Sigmoid colon (tissue), 7 donors: ENCODE measurements at places on chromosomes 7 and 10. TPM values are rescaled to one million over a fixed set of nuclear protein-coding genes. Genes with fewer than 3 reads are reported as not detected.

- no peak for DNase-seq
These were observed 130.7 kb downstream of the ADRA2A start for GRCh38 chr10:111207500-111207899.

DNA sequence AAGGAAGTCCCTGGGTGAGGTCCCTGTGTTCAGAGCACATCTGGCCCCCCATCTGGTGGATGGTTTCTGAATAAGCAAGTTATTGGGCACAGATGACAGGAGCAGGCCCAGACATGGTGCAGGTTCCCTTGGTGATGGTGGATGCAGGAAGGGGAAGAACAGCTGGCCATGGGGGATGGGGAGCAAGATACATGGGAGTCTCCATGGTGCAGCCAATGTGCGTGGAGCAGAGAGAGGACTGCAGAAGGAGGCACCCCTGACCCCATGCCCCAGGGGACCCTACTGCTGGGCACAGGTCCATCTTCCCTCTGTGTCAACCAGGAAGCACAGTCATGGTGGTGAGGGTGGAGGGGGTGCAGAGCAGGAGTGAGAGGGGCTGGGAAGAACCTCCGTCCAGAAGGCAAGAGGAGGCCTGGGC is 43.8 kb upstream of the RABGEF1 start:
- DNase-seq, result no peak

- no peak for DNase-seq
These were observed 35.0 kb downstream of the TAF3 start for GRCh38 chr10:7853226-7853842.

- DNase-seq, result no peak
These were observed 321.4 kb downstream of the CDK14 start for GRCh38 chr7:90917539-90917938.

- no peak for DNase-seq
These were observed 345.6 kb downstream of the MDFIC start for GRCh38 chr7:115267503-115267902.

- no peak for DNase-seq
These were observed 22.4 kb downstream of the DNAJC12 start for GRCh38 chr10:67815571-67816059.

- no peak for DNase-seq
These were observed 176.4 kb downstream of the AHR start for GRCh38 chr7:17474724-17475344.

DNA sequence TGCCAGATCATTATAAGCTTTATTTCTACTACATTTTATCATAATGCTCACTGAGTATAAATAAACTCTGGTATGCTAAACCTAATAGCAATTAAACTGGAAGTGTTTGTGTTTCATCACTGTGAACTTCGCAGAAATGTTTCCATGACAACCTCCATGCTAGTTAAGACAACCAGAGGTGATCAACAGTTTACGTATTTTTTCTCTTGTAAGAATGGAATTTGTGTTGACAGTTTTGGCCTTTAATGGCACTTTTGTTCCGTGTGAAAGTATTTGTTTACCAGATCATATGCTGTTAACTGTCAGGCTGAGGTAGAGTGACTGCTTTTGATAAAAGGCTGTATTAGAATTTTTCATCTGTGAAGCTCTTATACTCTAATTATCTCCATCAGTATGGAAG is 212.1 kb upstream of the PPP1R3A start:
- no peak for DNase-seq

DNA sequence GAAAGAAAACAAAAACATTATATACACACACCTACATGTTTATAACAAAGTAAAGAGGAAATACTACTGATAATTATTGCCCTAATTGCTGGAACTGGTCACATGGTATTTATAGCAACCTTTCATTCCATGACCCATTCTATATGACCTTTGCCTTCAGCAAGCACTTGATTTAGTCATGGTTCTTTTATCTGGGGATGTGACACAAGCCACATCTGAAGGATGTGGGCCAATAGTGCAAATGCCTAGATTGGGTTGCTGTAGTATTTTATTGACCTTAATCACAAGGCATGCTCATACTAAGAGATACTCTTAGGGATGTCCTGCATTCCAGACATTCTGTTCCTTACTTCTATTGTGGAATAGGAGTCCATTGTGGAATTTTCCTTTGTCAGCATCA is 723.5 kb upstream of the POM121L12 start:
- DNase-seq, result no peak

DNA sequence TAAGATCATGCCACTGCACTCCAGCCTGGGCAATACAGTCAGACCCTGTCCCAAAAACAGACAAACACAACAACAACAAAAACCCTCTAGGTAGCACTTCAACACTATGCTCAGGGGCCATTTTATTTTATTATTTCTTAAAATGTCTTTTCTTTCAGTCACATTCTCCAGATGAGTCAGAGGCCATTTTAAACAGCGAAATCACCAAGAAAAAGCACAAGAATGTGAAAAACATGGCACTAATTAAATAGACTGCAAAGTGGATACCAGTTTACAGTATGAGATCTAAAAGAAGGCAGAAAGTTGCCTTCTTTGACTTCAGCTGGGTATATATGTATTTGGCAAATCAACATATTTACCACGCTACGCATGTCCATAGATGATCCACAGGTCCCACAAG is 6.1 kb upstream of the FGL2 start:
- no peak for DNase-seq

DNA sequence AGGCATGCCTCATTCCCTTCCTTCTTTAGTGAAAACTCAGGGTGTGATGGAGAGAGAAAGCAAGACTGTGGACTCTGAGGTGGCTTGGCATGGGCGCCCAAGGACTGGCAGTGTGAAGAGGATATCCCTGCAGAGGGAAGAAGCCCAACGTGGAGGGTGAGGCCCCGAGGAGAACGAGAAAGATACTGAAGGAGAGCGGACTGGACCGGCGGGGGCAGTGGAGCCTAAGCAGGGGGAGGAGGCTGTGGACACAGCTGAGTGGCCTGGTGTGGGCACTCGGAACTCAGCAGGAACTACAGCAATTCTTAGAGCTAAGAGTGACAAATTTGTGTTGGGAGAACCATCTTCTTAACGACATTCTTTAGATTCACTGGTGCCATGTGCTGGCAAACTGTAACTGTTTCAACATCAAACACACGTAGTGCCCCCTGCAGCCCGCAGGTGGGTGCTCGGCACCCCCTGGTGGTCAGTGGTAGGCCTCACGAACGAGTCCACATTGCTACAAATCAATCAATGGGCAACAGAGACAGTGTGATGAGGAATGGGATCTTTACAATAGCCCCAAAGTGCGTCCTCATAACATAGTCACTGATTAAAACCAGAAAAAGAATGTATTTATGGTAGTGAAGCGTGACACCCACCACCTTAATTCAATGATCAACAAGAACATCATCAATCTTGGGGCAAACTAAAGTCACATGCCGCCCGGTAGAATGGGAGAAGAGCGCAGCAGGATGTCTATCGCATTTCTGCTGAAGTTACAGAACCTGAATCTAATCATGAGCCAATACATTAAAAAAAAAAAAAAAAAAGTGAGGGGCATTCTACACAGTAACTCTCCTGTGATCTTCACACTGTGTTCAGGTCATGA is 2.0 kb upstream of the SFTPA1 start:
- DNase-seq, result peak; percentile 46

The AOAH gene
- total RNA-seq, result 3.8 TPM

The C10orf105 gene
- total RNA-seq, result not detected

The ZNF282 gene
- 24.9 TPM for total RNA-seq

The ZNF365 gene
- total RNA-seq, result 0.82 TPM

The LOXL4 gene
- 10.3 TPM for total RNA-seq

The SMNDC1 gene
- 13.3 TPM for total RNA-seq

The MEST gene
- 6.4 TPM for total RNA-seq
